ENCODE measurements at places on chromosomes 12 and 14.

DNA sequence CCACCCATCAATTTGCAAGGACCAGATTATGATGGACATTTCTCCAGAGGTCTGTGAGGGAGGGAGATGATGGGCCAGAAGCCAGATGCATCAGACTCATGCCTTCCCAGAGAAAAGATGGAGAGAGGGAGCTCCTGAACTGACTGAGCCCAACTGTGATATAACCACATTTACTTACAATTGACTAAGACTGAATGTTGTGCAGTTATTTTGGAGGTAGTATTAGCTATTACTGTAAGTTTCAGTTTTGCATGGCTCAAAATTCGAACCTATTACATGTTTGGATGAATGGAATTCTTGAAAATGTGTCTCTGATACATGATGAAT lies 211.1 kb upstream of the SFSWAP start:
- peak; percentile 36 for ATAC-seq

GRCh38 chr12:64450711-64451486 lies 1.0 kb upstream of the TBK1 start:
- ATAC-seq: no peak

DNA sequence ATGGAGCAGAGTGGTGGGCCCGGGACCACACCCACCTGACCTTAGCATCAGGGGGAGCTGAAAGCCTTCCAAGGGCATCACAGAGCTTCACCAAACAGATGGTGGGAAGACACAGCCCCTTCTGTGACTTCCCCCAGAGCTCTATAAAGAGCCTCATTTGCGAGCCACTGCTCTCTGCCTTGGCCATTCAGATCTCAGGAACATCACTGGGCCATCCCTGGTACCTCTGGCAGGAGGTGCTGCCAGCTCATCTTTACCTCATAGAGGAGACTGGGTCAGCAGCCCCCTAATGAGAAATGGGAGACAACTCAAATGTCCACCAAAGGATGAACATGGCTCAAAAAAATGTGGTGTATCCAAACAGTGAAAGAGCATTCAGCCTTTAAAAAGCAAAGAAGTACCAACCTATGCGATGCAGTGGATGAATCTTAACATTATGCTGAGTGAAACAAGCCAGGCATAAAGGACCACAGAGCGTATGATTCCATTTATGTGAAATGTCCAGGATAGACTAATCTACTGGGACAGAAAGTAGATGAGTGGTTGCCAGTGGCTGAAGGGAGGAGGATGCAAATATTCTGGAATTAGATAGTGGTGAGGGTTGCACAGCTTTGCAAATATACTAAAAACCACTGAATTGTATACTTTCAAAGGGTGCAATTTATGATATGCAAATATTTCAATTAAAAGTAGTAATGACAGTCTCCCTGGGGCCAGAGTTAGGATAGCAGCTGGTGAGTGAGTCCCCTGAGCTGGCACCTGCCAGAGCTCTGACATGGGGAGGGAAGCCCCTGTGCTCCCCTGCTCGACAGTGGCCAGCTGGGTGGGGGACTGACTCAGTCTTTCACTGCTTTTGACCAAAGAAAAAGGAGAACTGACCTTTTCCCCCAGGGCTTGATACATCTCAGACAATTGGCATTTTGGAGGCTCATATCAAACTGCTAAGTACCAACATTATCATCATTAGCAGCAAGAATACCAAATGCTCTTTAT lies 116.6 kb downstream of the GCH1 start:
- no peak for ATAC-seq

GRCh38 chr12:17076811-17077210 lies 470.8 kb upstream of the LMO3 start:
- ATAC-seq: no peak

DNA sequence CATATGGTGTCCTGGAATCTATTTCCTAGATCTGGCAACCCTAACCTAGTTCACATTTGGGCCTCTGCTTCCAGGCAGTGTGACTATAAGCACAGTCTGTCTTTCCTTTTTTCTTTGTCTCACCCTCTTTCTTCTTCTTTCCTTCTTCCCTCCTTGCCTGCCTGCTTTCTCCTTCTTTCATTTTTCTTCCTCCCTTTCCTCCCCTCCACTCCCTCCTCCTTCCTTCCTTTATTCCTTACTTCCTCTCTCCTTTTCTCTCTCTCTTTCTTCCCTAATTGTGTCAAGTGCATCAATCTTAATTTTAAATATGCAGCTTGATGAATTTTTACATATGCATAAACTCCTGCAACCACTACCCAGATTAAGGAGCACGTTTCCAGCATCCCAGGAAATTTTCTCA lies 4.6 kb upstream of the DAO start:
- no peak for ATAC-seq

- no peak for ATAC-seq
Measured at GRCh38 chr12:108432423-108433121, 82.5 kb upstream of the FICD start.

GRCh38 chr14:36512585-36513003 lies 7.4 kb downstream of the NKX2-1 start:
- ATAC-seq: no peak

DNA sequence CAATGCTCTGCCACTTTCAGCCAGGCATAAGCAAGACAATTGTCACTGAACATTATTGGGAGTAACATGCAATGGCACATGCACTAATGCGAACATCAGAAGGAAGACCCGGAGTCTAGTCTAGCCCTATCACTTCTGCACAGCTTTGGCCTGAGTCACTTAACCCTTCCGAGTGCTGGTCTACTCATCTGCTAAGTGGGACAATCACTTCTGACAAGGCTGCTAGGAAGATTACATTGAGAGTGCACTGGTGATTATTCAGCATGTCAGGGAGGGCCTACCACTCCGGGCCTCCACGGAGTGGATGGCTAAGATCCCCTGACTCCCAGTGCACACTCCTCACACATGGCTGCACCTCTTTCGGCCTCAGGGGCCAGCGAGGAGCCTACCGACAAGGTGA lies 240.9 kb downstream of the DPF3 start:
- ATAC-seq: no peak

- no peak for ATAC-seq
Measured at GRCh38 chr14:58864751-58865513, 227.2 kb downstream of the DACT1 start.

- ATAC-seq: no peak
Measured at GRCh38 chr12:109768901-109769670, 55.5 kb downstream of the FAM222A start.

GRCh38 chr14:64605926-64606685 lies 56.3 kb downstream of the PPP1R36 start:
- ATAC-seq: no peak

GRCh38 chr14:23563473-23564180 lies 4.0 kb downstream of the AP1G2 start:
- ATAC-seq: no peak

GRCh38 chr14:80084196-80084595 lies 127.1 kb downstream of the DIO2 start:
- ATAC-seq: no peak

DNA sequence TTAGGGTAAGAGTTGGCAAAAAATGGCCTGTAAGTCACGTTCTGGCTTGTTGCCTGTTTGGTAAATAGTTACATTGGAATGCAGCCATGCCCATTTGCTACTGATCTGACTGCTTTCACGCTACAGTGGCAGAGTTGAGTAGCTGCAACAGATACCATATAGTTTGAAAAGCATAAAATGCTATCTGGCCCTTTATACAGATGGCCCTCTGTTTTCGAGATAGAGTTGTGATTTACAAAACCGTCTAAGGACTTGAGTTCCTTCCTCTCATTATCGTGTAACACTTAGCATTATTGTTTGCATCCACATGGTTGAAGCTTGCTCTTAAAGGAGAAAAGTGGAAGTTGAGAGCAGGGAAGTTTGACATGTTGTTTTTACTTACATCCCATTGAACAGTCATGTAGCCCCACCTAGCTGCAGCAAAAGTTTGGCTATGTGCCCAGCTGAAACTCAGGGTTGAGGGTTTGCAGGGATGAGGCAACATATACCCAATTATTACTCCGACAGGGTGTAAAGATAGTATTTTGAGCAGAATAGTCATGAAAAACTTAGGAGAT lies 11.3 kb upstream of the SCFD1 start:
- no peak for ATAC-seq

GRCh38 chr12:93653079-93653478 lies 24.1 kb upstream of the CRADD start:
- peak; percentile 34 for ATAC-seq

GRCh38 chr14:56176530-56176929 lies 58.3 kb downstream of the PELI2 start:
- ATAC-seq: no peak

- no peak for ATAC-seq
Measured at GRCh38 chr12:122830517-122831214, 4.6 kb upstream of the HIP1R start.

GRCh38 chr12:81798294-81798693 lies 39.1 kb upstream of the PPFIA2 start:
- no peak for ATAC-seq

GRCh38 chr12:71626098-71626497 lies 37.5 kb downstream of the ZFC3H1 start:
- no peak for ATAC-seq

- no peak for ATAC-seq
Measured at GRCh38 chr12:123801573-123802178, 39.6 kb downstream of the DNAH10 start.

DNA sequence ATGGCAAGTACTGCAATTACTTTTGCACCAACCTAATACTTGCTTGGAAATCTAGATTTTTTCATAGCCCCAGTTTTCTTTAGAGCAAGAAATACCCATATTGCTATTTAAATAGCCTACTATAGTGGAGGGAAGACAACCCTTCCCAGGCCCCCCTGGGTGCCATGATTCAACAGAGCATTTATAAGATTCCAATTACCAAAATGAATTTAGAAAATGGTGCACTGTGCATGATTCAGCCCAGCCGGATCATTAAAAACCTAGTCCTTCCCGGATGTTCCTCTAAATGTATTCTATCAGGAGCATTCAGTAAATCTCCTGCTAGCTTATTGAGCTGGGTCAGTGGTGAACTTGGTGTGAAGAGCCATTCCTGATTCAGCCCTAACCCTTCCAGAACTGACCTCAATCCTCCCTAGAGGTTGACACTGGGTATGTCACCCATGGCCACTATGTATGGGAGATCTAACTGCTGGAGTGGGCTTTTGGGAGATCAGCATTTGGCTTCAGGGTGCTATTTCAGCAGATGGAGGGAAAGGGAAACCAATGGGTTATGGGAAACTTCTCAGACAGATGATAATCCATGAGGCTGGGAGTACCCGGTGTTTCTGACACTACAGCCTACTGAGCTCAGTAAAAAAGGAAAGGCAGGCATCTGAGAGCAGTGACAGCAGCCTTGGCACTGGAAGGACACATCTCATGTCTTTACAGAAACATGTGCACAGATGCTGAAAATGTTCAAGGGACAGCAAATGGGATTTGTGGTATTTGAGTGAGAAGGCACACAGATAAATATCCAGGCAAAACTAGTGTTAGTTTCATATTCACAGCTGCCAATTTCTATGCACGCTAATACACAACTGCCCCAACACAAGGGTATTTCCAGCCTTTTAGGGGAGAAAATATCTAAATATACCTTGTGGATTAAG lies 258.9 kb downstream of the DPF3 start:
- no peak for ATAC-seq

GRCh38 chr14:69574263-69574953 lies at the start of gene CCDC177:
CCDC177 (minus strand) TSS chr14:69574871; CDS start chr14:69573622, 1,249 bp downstream.
- peak; percentile 86 for ATAC-seq

GRCh38 chr12:124110372-124110883 lies 137.4 kb downstream of the ZNF664 start:
- ATAC-seq: no peak

GRCh38 chr12:7667125-7667524 lies 1.4 kb upstream of the APOBEC1 start:
- ATAC-seq: no peak

DNA sequence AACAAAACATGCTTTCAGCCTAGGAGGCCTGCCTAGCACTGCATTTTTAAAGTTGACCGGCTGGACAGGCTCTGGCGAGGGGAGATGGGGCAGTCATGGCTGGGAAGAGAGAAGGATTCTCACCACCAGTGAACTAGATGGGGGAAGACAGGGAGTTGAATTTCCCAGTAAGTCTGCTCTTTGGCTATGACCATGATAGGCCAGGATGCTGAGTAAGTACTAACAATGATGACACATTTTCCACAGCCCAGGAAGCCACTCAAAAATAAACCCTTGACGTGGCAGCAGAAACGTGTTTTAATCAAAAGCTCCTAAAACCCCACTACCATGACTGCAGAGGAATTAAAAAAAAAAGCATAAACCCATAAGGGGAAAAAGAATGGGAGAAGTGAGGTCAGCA lies 19.0 kb downstream of the KCTD10 start:
- peak; percentile 71 for ATAC-seq

- no peak for ATAC-seq
Measured at GRCh38 chr12:39780913-39781446, 161.4 kb upstream of the ABCD2 start.

- peak; percentile 69 for ATAC-seq
Measured at GRCh38 chr14:34569750-34570149, 30.2 kb upstream of the EAPP start.

DNA sequence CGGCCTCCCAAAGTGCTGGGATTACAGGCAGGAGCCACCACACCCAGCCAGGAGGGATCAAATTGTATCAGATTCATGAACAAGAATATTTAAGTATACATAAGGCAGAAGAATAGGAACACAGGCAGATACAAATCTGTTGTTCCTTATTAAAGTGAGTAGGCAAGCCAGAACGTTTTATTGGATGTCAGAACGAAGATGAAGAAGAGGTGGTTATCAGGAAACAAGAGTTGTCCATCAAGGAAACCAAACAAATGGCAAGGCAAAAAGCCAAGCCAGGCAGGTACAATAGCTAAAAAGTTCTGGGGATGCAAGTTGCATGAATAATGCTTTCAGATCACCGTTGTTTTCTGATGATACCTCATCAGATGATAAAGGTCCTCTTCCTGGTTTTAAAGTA lies 31.1 kb upstream of the BAZ1A start:
- no peak for ATAC-seq

GRCh38 chr14:29370024-29370423 lies 557.6 kb downstream of the PRKD1 start:
- ATAC-seq: no peak

DNA sequence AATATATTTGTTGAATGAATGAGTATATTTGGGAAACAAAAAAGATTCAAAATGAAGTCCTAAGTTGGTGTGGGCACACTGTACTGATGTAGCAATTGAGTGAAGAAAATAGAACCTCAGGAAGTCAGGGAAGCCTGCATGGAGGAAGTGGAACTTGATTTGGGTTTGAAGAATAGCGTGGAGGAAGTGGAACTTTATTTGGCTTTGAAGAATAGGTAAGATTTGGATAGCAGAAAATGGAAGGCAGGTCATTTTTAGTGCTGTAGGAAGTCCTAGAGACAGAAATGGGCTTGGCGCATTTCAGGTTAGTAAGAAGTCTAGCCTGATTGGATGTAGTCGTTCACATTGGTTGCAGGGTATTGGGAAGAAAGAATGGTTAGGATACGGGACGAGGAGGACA lies 5.4 kb downstream of the C12orf75 start:
- ATAC-seq: no peak

DNA sequence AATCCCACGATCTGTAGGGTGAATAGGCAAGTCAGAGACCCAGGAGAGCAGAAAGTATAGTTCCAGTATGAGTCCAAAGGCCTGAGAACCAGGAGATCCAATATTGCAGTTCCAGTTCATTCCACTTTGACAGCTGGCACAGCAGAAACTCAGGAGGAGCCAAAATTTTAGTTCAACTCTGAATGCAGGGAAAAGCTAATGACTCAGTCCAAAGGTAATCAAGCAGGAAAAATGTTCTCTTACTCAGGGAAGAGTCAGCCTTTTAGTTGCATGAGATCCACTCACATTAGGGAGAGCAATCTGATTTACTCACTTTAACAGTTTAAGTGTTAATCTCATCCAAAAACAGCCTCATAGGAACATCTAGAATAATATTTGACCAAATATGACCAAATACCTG lies 130.2 kb upstream of the LRFN5 start:
- no peak for ATAC-seq

All from activated T-helper 17 cell treated with anti-CD3 and anti-CD28 coated beads, Interleukin-2, amount 50 U/mL, for 72 hours (primary cell).